Activated naive CD4-positive, alpha-beta T cell treated with Interleukin-2 at 50 U/mL for 16 hours (primary cell): ENCODE measurements at places on chromosomes 16 and 17.
A peak's percentile ranks its signal among the peaks of the same experiment; 100 is the strongest.

GRCh38 chr17:49987290-49987585 is 7.8 kb downstream of the DLX3 start:
- DNase-seq = no peak

DNA sequence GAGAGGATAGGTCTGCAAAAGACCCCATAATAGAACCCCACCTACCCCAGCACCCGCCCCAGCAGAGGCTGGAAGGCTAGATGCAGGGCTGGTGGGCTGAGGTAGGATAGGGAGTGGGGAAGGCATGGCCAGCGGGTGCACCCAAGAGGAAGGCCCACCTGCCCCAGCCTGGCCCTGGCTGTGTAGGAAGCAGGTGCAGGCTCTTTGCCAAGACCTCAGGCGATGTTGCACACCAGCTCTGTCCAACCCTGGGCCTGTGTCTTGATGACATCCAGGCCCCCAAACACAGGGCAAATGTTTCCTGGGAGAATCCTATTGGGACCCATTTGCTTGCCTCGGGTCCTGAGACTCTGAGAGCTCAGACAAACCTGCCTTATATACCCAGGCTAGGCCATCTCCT is 12.2 kb downstream of the UNC119 start:
- DNase-seq = no peak

GRCh38 chr16:2614761-2615191 is 67.5 kb upstream of the KCTD5 start:
- no peak for DNase-seq

DNA sequence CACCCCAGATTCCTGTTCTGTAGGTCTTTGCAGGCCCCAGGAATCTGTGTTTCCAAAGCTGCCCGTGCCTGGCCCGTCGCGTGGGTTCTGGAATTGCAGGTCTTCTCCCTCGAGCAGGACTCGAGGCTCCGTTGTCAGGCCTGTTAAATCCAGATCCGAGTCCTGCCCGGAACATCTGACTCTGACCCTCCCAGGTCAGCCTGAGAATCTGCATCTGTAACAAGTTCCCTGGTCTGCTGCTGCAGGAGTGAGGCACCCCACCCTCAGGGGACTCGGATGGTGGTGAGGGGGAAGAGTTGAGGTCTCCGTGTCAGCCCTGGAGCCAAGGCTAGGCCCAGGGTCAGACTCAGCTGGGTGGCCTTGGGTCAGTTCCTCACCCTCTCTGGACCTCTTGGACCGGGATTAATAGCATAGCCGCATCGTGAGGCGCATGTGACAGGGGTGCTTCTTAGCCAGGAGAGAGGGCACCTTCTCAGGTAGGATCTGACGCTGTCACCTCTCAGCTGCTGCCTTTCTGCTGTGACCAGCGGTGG is 8.8 kb downstream of the SPIRE2 start:
- DNase-seq = no peak

GRCh38 chr16:68088130-68088972 is 3.2 kb downstream of the NFATC3 start:
- no peak for DNase-seq

DNA sequence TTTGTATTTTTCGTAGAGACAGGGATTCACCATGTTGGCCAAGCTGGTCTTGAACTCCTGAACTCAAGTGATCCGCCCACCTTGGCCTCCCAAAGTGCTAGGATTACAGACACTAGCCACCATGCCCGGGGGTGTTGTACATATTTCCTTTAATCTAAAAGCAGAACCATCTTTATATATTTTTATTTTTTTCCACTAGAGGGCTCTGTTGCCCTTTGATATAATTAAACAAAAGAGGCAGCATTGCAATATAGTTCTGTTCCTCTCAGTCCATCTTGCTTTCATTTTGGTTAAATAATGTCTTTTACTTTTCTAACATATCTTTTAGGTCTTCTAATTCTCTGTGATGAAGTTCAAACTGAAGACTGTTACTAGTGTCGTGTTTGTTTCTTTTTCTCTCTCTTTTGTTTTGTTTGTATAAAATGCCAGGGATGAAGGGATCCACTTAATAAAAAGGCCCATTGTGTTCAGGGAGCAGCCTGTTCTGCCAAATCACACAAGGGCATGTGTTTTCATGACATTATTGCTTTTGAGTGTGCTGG is 23.4 kb downstream of the WWOX start:
- peak; percentile 24 for DNase-seq

- no peak for DNase-seq
Observed at GRCh38 chr17:27764589-27764988, 35.7 kb downstream of the NOS2 start.

GRCh38 chr17:29240968-29241963 is 5.4 kb upstream of the CRYBA1 start:
- no peak for DNase-seq

DNA sequence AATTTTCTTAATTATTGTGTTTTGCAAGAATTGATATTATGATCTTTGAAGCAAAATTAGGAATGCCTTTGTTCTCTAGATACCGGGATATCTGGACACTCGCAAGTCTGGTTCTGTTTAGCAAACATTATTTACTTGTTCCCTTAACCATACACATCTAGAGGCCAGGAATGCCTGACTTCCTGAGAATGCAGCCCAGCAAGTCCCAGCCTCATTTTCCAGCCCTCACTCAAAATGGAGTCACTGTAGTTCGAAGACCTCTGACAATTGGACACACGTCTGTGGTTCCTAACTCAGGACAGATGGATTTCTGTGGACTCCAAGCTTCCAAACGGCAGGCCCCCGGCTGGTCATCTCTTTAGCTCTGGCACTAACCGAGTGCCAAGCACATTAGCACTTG is 355.4 kb upstream of the RBFOX1 start:
- no peak for DNase-seq

DNA sequence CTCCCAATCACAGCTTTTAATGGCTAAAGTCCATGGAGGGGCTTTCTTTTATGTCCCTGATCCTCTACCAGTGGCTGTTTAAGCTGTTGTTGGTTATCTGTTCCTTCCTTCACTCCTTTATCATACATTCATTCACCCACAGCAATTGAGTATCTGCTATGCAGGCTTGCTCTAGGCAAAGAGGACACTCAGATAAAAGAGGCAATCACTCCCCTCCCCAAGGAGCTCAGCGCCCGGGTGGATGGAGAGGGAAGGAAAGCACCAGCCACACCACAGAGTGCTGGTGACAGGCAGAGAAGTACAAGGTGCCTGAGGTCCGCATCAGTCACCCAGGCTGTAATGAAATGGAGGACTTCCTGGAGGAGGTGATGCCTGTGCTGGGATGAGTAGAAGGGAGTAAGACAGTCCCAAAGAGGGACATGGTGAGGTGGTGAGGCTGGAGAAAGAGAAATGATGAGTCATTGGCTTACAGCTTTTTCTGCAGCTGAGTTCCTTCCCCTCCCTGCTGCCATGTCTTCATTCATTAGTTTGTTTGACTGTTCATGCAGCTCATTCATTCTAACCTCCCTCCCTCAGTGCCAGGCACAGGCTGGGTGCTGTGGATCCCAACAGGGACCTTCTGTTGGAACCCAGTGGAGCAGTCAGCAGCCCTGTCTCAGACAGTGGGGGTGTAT is 12.8 kb upstream of the NGFR start:
- no peak for DNase-seq

DNA sequence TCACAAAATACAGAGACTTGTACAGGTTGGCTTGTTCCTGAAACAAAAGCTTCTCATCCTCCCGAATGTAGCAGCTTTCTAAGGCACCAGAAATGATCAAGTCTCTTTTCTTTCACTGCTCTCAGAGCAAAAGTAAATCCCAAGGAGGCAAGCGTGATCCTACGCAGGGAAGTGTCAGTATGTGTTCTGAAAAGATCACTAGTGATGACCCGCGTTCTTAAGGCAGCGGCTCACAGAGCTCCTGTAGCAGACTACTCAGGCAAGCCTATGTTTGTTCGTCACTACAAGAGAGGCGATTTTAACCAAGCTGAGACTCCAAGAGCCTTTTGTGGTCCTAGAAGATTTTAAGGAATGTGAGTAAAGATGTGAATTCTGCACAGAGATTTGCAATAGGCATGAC is 34.5 kb downstream of the WIPI1 start:
- DNase-seq = no peak

- DNase-seq = no peak
Observed at GRCh38 chr16:65044873-65045272, 77.0 kb downstream of the CDH11 start.

DNA sequence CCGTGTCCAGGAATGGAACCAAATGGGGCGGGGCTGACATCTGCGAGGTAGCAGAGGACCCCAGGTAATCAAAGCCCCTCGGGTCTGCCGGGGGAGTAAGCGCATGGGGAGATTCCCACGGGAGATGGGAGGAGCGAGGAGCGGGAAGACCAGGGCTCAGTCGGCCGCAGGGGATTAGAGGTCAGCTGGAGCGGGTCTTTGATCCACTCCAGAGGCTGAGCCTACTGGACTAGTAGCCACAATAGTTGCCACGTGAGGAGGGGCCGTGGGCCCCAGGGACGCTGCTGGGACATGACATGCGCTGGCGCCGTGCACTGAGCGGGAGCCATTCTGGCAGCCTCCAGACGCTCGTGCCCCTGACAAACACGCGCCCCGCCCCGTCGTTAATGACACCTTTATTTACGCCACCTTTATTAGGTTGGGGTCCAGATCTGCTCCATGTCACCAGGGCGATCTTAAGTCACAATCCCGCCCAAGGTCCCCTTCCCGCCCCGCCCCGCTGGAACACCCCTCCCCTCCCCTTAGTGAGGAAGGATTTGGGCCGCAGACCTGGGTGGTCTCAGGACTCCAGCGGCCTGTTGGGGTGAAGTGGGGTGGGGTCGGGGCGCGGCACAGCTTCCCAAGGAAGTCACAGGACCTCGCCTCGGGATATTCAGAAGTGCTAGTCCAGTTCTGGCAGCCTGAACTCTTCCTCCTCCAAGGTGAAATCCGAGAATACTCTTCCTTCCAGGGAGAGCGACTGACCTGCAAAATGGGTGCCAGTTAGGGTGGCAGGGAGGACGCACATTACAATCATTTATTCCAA is 15.0 kb downstream of the PPY start:
- peak; percentile 8 for DNase-seq

- DNase-seq = no peak
Observed at GRCh38 chr17:81338274-81339190, 43.4 kb upstream of the SLC38A10 start.

DNA sequence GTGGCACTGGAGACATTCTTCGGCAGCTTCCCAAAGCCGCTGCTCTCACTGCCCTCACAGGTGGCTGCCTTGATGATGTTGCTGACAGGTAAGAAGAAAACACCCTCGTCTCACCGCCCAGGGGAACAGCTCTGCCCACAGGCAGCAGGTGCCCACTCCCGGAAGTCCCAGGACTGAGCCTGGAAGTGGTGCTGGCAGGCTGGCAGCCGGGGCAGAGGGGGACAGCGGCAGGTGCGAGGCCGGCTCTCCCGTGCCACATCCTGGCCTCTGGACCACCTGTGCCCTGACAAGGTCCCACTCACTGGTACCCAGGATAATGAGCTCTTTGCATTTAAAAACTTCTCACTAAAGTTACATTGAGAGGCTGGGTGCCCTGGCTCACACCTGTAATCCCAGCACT is 20.4 kb downstream of the CEP131 start:
- no peak for DNase-seq

DNA sequence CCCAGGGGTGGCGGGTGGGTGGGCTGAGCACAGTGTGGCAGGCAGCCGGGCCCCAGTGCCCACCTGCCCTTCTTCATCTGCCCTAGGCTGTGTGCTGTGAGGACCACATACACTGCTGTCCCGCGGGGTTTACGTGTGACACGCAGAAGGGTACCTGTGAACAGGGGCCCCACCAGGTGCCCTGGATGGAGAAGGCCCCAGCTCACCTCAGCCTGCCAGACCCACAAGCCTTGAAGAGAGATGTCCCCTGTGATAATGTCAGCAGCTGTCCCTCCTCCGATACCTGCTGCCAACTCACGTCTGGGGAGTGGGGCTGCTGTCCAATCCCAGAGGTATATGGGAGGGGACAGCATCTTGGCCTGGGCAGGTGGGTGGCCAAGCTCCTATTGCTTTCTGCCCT is 6.4 kb downstream of the GRN start:
- DNase-seq = no peak

- no peak for DNase-seq
Observed at GRCh38 chr16:87766485-87766797, 655 bp upstream of the KLHDC4 start.

- no peak for DNase-seq
Observed at GRCh38 chr17:80970762-80971703, 20.6 kb upstream of the CHMP6 start.

DNA sequence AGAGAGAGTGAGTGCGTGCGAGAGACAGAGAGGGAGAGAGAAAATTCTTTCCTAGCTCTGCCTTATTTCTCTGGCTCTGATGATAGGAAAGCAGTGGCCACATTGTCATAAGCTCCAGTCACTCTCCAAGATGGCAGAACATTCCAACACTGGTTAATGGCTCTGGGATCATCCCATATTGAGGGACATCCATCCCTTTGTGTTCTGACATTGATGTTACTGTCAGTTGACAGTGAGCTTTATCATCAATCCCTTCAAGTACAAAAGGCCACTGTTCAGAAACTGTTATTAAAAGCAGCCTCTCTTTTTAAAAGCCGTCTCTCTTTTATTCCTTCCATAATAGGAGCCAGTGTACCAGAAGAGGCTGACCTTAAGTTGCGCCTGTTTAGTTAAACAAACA is 1084.9 kb upstream of the RBFOX1 start:
- no peak for DNase-seq

- no peak for DNase-seq
Observed at GRCh38 chr16:19307587-19308241, 22.2 kb downstream of the CLEC19A start.

DNA sequence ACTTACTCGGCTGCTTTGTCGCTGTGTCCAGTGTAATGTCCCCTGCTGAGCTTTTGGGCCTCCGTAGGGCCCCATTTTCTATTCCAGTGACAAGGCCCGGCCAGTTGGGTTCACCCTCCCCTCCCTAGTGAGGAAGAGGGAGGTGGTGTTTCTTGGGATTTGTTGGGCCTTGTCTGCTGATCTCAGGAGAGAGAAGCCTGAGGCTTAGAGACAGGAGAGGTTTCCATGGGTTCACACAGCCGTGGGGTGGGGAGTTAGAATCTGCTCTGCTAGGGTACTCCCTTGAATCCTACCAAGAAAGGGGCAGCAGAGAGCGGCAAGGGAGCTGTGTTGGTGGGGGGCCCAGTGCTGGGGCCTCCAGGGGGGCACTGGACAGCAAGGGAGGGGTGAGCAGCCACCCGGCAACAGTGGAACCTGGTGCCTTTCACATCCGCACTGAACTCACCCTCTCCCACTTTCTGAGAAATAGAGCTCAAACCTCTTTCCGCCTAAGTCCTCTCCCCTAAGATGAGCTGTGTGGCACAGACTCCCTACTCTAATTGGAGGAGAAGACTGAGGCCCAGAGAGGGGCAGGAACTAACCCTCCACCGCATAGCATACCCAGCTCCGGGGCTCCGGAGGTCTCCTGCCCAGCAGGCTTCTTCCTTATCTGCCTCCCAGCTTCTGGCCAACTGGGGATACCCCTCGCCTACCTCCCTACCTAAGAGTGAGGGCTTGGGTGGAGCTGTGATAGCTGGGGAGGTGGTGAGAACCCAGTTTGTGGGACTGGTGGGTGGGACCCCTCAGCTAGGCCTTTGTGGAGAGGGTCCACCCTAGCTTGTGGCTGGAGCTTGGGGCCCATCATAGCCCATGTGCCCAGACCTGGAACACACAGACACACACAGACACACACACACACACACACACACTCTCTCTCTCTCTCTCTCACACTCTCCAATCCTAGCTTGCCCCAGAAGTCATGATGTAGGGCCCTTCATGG is 6.8 kb downstream of the TBKBP1 start:
- DNase-seq = no peak
